ENCODE measurements at places on chromosomes 5 and 9.

DNA sequence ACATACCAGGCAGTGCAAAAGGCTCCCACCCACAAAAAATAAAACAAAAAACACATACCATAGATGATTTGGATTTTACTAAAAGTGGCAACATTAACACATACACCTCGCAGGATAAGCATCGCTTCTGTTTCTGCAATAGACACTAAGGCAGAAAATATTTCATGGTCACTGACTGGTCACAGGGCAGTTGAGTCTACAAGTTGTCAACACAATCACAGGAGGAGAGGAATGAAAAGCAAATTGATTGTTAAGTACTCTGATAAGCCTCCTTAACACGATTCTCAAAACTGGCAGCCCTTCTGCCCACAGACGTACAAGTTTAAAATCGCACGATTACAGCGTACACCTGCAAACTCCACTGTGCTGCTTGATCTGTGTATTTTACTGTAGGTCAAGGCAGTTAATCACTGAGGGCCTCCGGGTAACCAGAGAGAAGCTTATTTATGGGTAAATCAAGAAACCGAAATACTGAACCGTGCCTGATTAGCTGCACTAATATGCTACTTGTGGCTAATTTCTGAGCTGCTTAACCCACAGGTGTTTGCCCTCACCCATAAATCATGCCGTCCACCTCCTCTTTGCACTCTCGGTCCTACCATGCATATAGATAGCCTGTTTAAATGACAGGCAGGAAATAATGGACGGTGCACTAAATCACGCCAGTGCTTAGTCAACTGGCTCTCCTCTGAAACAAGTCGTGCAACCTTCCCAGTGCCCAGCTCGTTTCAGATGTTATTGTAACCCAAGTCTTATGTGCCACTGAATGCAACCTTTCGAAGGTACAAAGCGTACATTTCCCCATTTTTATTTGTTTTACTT is 659.4 kb upstream of the ADAMTS16 start:
- peak; percentile 42 for DNase-seq

DNA sequence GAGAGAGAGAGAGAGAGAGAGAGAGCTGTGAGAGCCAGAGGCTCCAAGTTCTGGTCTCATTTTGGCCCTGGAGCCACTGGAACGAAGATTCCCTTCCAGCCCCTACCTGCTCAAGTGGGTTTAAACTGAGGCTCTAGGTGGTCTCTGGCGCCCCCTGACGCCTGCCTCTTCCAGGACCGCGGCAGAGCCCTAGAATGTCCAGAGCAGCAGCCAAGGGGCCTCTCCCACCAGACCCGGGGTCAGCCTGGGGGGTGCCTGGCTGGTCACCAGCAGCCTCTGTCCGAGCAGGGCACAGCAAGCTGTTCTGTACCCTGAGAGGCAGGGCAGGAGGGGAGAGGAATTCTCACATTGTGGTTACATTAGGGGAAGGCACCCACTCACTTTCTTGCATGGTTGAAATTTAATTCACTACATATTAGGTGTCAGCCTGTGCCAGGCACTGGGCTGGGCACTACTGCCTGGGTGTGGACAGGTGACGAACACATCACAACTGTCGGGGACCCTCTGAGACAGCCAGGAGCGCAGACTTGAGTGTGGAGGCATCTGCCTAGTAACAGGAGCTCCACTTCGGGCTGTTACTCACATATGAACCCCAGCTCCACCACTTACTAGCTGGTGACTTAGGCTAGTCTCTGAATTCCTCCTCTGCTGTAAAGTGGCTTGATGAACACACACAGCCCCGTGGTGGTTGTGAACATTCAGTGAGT is 44.5 kb downstream of the AMBP start:
- peak; percentile 14 for DNase-seq

DNA sequence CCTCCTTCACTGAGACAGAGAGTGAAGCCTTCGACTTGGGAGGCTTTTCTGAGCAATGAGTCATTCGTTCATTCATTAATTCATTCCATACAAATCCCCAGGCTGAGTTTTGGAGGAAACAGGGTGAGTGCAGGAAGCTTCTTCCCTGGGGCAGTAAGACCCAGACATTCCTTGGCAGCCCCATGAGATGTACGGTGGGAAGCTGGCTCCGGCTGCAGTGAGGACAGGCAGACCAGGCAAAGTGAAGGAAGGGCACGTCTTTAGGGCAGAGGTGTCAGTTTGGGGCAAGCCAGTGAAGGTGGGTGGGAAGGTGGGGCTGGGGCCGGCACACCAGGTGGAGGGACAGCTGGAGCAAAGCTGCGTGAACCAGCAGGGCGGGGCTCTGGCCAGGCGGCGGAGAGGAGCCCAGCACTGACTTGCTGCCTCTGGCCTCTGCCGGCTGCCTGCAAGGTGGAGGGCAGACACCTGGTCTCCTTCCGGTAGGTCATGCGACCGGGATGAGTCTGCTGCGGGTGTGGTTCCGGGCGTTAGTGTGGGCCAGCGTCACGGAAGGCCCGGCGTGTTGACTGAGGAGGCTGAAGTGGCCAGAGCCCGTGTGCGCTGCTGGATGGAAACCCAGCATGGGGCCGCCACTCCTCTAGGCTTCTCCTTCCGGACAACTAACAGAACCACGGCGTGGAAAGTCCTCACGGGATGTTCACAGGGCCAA is 16.6 kb downstream of the OLFM1 start:
- no peak for DNase-seq

DNA sequence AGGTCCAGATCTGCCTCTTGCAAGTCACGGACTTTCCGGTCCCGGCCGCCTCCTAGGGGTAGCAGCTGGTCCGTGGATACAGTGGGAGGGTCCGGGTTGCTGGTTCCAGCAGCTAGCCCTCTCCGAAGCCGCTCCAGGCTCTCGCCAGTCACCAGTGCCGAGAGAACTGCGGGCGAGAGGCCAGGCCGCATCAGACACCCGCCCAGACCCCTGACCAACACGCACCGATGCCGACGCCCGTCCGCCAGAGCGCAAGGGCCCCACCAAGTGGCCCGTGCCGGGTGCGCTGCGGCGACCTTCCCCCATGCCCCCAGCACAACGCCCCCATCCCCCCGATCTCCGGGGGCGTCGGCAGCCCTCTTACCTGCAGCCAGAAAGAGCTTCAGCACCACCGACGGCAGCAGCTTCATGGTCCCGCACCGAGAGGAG is 470 bp downstream of the HBEGF start:
- peak; percentile 69 for DNase-seq

GRCh38 chr5:140966293-140967225 is at the start of gene PCDHAC2:
Gene PCDHAC2, plus strand, starts transcription at chr5:140966476. Its CDS starts 291 bp downstream, at chr5:140966767.
- peak; percentile 39 for DNase-seq

GRCh38 chr9:124122321-124122720 is 110.8 kb downstream of the LHX2 start:
- no peak for DNase-seq

DNA sequence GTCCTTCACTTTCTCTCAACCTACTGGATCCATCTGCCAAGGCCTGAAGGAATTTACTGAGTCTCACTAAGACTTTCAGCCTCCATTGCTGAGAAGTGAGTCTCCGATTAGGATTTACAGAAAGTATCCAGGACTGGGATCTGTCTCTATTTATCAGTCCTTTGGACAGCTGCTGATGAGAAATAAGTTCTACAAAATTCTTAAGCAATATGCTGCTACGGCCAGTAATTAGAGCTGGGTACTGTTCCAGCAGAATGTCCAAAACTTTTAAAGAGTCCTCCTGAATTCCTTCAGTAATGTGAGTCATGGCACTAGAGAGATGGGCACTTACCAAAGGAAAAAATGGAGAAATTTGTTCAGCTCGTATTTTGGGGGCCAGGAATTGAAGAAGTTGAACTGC is 5.9 kb downstream of the TEX10 start:
- DNase-seq, result no peak

DNA sequence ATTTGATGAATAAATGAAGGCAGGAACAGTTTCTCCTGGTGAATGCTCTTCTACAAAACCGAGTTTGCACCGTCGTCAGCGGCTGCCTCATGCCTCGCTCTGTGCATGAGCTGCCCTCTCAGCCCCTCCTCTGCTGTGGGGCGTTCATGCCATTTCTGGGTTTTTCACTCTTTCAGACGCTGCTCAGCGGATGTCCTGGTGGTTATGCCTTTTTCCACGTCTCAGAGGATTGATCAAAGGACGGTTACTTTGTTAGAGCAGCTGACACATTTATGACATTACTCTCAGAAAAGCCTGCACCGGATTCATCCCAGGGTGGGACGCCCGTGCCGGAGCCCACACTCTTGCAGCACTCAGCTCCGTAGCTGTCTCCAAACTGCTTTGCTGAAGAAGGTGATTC is 195.9 kb upstream of the PPP1R26 start:
- DNase-seq, result no peak

- DNase-seq, result no peak
These were observed 48.3 kb downstream of the DAP start for GRCh38 chr5:10712574-10713366.

- peak; percentile 85 for DNase-seq
These were observed 1.6 kb downstream of the KDM4C start for GRCh38 chr9:6759185-6759977.

DNA sequence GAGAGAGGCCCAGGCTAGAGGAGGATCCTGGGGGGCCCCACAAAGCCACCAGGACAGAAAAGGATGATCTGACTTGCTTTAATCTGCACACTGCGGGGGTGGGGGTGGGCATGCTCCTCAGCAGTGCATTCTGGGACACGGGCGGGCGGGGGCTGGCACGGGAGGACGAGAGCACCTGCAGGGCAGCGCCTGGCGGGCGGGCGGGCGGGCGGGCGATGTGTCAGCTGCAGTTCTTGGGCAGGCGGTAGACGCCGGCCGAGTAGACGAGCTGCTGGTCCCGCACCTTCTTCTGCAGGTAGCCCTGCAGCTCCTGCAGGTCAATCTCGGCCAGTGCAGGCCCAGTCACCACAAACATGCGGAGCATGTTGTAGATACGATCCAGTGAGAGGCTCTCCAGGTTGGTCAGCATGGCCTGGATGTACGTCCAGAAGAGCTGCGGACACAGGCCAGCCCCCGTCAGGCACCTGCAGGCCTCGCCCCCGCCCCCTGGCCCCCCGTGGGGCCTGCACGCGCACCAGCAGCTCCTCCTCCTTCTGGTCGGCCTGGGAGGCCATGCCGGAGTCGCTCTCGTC is 3.0 kb upstream of the TMEM210 start:
- no peak for DNase-seq

- peak; percentile 84 for DNase-seq
These were observed 7.8 kb downstream of the EXOSC2 start for GRCh38 chr9:130701059-130702022.

DNA sequence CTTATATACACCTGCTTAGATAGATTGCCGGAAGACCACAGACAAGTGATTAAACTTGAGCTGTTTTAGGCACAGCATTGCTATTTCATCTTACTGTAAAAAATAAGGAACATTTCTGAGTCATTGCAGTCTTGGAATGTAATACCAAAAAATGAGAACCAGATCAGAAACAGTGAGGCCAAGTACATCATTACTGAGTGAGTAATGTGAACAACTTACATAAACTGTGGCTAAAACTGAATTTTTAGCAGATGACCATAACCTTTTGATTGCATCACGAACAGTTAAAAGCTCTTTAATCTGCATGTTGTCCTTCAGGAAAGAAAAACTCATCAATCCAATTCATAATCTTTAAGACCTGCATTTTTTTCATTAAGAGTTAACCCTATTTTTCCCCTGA is 157.1 kb upstream of the FGF10 start:
- peak; percentile 23 for DNase-seq

DNA sequence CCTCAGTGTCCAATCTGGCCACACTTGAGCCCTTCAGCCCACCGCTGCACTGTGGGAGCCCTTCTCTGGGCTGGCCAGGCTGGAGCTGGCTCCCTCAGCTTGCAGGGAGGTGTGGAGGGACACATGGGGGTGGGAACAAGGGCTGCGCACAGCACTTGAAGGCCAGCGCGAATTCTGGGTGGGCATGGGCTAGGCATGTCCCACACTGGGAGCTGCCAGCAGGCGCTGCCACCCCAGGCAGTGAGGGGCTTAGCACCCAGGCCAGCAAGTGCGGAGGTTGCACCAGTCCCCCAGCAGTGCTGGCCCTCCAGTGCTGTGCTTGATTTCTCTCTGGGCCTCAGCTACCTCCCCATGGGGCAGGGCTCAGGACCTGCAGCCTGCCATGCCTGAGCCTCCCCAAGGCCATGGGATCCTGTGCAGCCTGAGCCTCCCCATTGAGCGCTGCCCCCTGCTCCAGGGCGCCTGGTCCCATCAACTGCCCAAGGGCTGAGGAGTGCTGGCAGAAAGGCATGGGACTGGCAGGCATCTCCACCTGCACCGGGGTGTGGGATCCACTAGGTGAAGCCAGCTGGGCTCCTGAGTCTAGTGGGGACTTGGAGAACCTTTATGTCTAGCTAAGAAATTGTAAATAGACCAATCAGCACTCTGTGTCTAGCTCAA is 148.2 kb downstream of the EMB start:
- no peak for DNase-seq

- no peak for DNase-seq
These were observed 49.0 kb downstream of the OLFM1 start for GRCh38 chr9:135136481-135136880.

GRCh38 chr9:97543561-97543960 is 42.1 kb downstream of the TMOD1 start:
- DNase-seq, result no peak

GRCh38 chr5:60487476-60487875 is 212.5 kb downstream of the DEPDC1B start:
- DNase-seq, result peak; percentile 31

DNA sequence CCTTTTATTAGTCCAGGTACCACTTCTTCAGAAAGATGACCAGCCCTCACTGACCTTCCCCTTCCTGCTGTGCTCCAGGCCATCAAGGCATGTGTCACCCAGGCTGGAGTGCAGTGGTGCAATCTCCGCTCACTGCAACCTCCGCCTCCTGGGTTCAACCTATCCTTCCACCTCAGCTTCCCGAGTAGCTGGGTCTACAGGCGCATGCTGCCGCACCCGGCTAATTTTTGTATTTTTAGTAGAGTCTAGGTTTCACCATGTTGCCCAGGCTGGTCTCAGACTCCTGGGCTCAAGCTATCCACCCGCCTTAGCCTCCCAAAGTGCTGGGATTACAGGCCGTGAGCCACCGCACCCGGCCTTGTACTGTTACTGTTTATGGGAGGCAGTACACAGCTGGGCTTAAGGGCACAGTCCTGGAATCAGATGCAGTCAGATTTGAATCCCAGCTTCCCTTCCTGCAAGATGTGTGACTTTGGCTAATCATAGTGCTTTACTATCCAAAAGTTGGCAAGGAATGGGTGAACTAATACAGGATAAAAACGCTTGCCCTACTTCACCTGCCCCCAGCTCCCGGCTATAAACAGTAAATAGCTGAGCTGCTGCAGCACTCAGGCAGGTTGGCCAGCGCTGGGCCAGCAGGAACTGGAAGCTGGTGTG is 483 bp upstream of the EIF4EBP3 start:
- no peak for DNase-seq

GRCh38 chr5:7415123-7415522 is 19.2 kb downstream of the ADCY2 start:
- DNase-seq, result no peak

- no peak for DNase-seq
These were observed 114.2 kb upstream of the CACNA1B start for GRCh38 chr9:137763271-137763955.

GRCh38 chr5:96007051-96007450 is 45.4 kb upstream of the ELL2 start:
- no peak for DNase-seq

Measured in fibroblast of skin of back (primary cell).